Tongue (tissue), 3 donors: ENCODE measurements at places on chromosomes 5 and 9. TPM values are rescaled to one million over a fixed set of nuclear protein-coding genes. Genes with fewer than 3 reads are reported as not detected.

Gene BARHL1
- not detected for total RNA-seq

- peak; percentile 35 for DNase-seq
These were observed 31.1 kb downstream of the SLC35A4 start for GRCh38 chr5:140595538-140596300.

Gene AMBP
- total RNA-seq, result not detected

Gene ARHGAP26
- 36.7 TPM for total RNA-seq

DNA sequence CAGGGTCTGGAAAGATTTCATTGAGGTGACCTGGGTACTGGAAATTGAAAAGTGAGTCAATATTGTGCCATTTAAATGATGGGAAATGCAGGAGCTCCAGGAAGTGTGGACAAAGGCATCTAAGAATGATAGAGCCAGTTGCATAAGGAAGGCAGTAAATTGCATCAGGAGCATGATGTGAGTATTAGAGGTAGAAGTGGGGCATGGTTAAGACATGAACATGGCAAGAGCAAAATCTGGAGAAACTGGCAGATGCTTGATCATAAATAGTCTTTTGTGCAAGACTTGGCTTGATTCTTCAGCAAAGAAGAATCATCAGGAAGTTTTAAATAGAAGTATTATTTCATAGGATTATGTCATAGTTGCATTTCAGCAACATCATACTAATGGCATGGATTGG is 157.4 kb upstream of the PUM3 start:
- no peak for DNase-seq

DNA sequence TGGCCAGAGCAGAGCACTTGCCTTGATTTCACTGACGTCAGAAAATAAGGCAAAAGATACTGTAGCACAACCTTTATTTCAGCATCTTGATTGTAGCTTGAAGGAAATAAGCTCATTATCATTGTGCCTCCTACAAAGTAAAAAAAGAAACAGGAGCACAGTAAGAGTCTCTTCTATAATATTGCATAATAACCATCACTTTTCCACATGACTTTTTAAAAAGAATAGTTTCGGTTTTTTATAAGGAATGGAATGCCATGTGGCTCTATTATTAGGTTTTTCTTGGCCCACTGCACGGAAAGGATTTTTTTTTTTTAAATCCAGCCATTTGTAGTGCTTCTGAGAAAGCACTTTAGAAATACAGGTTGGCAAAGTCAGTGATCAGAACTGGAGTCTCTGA is 655.3 kb downstream of the LRRC70 start:
- DNase-seq, result no peak

GRCh38 chr5:29054694-29055093 is 2016.3 kb upstream of the CDH9 start:
- DNase-seq, result no peak

- DNase-seq, result no peak
These were observed 76.4 kb upstream of the ARAP3 start for GRCh38 chr5:141758310-141758998.

- no peak for DNase-seq
These were observed 167.9 kb upstream of the PAPPA start for GRCh38 chr9:115985657-115986056.

Gene SPTLC1
- 91.9 TPM for total RNA-seq

Gene PCDHGA8
- 3.0 TPM for total RNA-seq

Gene TXNDC8
- not detected for total RNA-seq

Gene ZSWIM6
- 14.5 TPM for total RNA-seq

GRCh38 chr5:95743232-95743631 is 12.1 kb downstream of the RHOBTB3 start:
- no peak for DNase-seq

GRCh38 chr9:68637020-68637419 is 68.0 kb upstream of the PIP5K1B start:
- DNase-seq, result no peak

GRCh38 chr9:21252721-21253547 is 13.1 kb upstream of the IFNA14 start:
- peak; percentile 40 for DNase-seq

DNA sequence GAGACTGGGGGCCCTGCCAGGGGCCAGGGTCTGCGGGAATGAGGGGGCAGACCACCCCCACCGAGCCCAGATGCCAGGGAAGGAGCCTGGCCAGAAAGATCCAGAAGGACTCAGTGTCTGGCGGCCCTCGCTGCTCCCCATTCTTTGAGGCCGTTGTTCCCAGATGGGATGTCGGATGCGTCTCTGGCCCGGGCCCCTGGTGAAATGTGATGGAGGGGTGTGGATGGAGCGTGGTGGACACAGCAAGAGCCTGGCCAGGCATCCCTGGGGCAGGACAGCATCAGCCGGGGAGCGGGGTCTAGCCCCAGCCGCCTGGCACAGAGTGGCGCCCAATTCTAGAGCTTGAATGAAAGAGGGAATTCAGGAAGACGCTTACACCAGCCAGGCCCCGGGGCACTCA is 46.2 kb upstream of the NKD2 start:
- DNase-seq, result no peak

Gene PLPP7
- total RNA-seq, result 81.3 TPM

Gene CDX1
- 0.31 TPM for total RNA-seq

- DNase-seq, result peak; percentile 40
These were observed 40.1 kb downstream of the IQGAP2 start for GRCh38 chr5:76443066-76443800.

- no peak for DNase-seq
These were observed 20.0 kb downstream of the SLC30A5 start for GRCh38 chr5:69113851-69114250.

- DNase-seq, result peak; percentile 92
These were observed 168.5 kb downstream of the AUH start for GRCh38 chr9:91193087-91193657.

Gene TTC39B
- total RNA-seq, result 6.7 TPM

DNA sequence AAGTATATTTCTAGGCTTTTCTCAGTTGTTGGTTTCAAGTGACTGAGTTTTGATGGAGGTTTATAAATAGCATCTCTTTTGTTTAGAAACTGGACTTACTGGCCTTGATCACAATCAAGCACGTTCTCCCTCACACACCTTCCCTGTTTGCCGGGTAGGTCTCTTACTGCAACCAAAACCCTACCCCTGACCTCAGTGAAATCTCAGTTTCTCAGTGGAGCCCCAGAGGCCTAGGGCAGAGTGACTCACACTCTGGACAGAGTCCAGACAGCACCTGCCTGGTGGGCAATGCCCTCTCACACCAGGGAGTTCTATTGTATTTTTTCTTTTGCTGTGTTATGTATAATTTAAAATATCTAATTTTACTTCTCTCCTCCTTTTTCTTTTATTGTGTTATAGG is 48.4 kb upstream of the EPB41L4B start:
- DNase-seq, result no peak

Gene POU5F2
- total RNA-seq, result 5.7 TPM

DNA sequence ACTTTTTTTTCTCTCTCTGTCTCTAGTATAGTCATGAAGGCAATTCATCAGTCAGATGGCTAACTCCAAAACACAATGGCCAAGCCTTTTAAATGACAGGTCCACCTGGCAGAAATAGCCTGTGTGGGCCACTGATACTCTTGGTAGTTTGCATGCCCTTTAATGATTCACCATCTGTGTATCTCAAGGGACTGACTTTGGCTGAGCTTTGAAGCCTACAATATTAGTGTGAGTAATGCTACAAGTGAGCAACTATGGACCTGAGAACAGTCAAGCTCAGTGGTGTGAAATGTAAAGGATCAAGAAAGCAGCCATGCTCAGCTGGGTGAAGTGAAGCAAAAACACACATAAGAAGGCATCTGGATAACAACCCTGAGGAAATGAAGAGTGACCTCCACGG is 506.9 kb downstream of the TLE1 start:
- peak; percentile 37 for DNase-seq
